Activated gamma-delta T cell treated with anti-CD3 and anti-CD28 coated beads, Interleukin-2, amount 50 U/mL, for 16 hours (primary cell): ENCODE measurements at places on chromosomes 2 and 18.
A peak's percentile ranks its signal among the peaks of the same experiment; 100 is the strongest.

DNA sequence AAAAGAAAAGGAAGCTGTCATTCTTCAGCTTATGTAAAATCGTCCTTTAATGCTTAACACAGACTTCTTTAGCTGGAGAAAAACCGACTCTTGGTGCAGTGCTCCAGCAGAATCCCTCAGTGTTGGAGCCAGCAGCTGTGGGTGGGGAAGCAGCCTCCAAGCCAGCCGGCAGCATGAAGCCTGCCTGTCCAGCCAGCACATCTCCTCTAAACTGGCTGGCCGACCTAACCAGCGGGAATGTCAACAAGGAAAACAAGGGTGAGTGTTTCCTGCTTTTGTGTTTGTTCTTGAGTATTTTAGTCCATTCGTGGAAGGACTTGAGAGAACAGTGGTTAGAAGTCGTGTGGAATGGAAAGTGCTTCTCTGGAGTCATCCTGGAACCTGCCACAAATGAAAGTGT, 38.9 kb downstream of the KDM3A start:
- no peak for DNase-seq

GRCh38 chr2:238940806-238941205, 92.9 kb downstream of the TWIST2 start:
- no peak for DNase-seq

DNA sequence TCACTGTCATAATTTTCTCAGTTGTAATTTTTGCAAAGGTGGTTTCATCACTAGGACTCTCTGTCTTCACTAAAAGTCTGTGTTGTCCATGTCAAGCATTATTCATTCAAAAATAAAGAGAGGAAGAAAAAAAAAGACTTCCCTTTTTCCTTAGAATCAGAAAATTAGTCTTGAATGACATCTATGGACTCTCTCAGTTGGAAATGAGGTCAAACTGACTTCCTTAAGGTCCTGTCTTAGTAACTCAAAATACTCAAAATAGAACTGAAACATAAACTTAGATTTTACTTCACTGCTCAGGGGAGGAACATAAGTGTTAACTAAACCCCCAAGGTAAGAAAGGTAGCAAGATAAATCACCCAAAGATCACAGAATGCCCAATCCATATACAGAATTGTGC, 2.2 kb upstream of the ZNF407 start:
- DNase-seq, result no peak

DNA sequence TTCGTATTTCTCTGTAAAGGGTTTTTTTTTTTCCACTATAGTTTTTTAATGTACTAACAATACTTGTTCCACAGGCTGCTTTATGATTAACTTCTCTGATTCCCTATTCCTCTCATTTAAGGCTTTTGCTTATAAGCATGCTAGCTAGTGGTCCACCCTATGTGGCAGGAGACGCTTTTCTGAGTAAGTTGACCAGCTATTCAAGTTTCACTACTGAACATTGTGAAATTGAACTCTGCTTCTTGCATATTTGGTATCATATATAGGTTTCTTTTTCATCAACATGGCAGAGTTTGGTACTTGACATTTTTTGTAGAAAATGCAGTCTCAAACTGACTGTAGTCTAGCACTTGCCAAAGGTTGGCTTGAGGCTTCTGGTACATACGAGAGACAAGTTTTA, 74.2 kb downstream of the OTX1 start:
- DNase-seq, result no peak

GRCh38 chr2:6828299-6828584, 37.5 kb downstream of the CMPK2 start:
- no peak for DNase-seq

GRCh38 chr2:113675875-113676274, 48.8 kb downstream of the RABL2A start:
- no peak for DNase-seq

GRCh38 chr2:62176801-62177200, 19.1 kb upstream of the B3GNT2 start:
- DNase-seq, result no peak

GRCh38 chr2:120352696-120353590, 7.0 kb downstream of the INHBB start:
- DNase-seq, result no peak

- no peak for DNase-seq
These were observed 157.0 kb downstream of the EML6 start for GRCh38 chr2:54880428-54880827.

- no peak for DNase-seq
These were observed 177.0 kb upstream of the CCDC68 start for GRCh38 chr18:55136258-55136657.

GRCh38 chr2:120556911-120557310, 178.8 kb upstream of the GLI2 start:
- no peak for DNase-seq

GRCh38 chr2:215396595-215397313, 39.1 kb downstream of the FN1 start:
- DNase-seq, result no peak

GRCh38 chr18:21960189-21960588, 209.2 kb upstream of the GATA6 start:
- no peak for DNase-seq

DNA sequence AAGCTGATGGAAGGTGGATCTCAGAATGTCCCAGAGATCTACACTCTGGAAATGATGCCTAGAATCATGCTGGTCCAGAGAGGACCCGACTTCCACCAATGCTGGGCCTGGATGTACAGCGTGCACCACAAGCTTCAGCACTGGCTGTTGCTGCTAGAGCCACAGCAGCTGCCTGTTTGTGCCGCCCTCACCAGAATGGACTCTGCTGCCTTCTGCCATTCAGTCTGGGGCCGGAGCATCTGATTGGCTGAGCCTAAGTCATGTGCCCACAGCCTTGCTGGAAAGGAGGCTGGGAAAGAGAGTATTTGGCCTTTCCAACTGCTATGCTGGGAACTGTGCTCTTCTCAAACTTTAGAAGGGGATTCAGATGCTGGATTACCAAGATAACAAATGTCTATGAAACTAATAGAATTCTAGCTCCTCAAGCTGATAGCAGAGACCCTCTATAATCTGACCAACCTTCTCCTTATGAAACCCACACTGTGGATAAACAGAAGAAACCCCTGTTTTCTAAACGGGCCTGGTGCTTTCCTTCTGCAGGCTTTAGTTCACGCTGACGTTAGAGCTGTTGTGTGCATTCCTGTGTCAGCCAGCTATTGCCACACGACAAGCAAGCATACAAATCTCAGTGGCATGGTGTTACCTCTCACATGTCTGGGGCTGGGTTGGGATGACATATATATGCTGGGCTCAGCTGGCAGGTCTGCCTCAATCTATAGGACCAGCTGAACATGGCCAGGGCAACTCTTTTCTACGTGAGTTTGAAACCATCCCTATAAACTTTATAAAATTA, 4.1 kb upstream of the LOXHD1 start:
- no peak for DNase-seq

DNA sequence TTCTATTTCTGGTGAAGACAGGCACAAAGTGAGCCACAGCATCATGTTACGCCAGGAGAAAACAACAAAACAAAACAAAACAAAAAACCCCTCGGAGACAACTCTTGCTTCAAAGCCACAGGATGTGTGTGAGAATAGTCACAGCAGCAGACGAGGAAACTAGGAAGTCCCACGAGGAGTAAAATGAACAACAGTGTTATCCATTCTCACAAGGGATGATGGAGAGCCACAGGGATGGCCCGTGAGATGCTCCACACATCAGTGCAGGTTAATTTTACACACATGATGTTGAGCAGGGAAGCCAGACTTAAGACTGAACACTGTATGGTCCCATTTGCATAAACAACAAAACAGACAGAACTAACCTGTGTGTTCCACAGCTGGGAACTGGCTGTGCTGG, 128.5 kb upstream of the TMEM18 start:
- DNase-seq, result no peak

- no peak for DNase-seq
These were observed 3.5 kb upstream of the GALNT5 start for GRCh38 chr2:157254041-157254440.

GRCh38 chr2:27441958-27442919, at the start of gene KRTCAP3:
TSS of gene KRTCAP3 (plus strand) at chr2:27442381. CDS start at chr2:27442413, 32 bp downstream.
- peak; percentile 24 for DNase-seq

DNA sequence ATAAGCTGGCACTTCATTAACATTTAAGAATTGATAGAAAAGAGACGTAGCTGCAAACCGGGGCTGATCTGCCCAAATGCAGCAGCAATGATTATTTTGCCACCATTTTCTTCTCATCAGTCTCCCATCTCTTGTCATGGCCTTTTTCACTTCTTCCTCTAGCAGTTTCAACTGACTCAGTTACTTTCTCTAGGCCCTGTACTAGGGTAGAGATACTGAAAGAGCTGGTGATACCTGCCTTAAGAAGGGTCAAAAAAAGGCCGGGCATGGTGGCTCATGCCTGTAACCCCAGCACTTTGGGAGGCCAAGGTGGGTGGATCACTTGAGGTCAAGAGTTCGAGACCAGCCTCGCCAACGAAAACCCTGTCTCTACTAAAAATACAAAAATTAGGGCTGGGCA, 127.4 kb downstream of the LTBP1 start:
- no peak for DNase-seq

GRCh38 chr2:237280229-237280628, 133.7 kb downstream of the COL6A3 start:
- no peak for DNase-seq

DNA sequence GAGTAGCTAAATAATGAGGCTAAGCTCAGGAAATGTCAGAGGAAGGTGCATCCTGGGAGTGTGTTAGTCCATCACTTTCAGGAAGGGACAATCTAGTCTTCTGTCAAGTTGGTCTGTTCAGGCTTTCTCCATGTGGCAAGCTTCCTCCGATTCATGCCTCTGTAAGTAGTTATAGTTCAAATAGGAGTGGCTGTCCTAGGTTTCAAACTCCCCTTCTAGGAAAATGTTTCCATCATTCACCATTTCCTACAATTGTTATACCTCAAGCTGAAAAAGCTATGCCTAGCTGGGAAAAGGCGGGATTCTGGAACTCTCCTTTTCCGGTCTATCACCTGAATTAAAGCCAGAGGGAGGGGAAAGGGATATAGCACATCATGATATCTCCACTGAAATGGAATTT, 287.7 kb upstream of the ZSWIM2 start:
- DNase-seq, result no peak

DNA sequence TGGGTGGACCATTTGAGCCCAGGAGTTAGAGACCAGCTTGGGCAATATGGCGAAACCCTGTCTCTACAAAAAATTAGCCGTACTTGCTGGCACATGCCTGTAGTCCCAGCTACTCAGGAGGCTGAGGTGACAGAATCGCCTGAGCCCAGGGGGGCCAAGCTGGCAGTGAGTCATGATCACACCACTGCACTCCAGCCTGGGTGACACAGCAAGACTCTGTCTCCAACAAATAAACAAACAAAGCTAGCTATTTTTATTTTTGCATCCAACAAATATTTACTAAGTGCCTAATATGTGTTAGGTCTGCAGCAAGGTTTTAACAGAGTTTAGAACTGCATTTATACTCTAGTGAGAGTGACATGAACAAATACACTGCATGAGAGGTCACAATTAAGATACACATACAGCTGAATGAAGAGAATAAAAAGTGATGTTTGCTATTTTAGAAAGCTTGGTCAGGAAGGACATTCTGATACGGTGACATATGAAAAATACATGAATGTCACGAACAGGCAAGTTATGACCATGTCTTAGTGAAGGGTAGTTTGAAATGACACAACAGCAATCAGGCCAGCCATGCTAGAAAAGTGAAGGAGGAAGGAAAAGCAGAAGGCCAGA, 83.2 kb upstream of the FRZB start:
- DNase-seq, result no peak

GRCh38 chr2:8543383-8544170, 138.3 kb upstream of the ID2 start:
- DNase-seq, result peak; percentile 34

DNA sequence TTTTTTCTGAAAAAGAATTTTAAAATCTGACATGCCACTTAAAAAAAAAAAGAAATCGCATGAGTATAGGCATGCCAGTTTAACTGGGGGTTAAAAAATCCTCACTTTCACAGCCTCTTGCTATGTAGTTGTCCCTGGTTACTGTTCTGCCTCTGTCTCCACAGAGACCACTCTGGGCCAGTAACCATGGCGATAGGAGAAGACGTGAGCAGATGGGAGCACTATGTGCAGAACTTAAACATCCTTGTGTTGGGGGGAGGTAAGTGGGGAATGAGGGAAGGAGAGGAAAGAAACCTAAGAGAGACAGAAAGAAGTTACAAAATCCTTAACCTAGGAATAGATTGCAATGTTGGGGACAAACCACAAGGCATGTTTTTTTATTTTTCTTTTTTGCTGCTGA, 75.9 kb upstream of the CYRIA start:
- DNase-seq, result no peak

DNA sequence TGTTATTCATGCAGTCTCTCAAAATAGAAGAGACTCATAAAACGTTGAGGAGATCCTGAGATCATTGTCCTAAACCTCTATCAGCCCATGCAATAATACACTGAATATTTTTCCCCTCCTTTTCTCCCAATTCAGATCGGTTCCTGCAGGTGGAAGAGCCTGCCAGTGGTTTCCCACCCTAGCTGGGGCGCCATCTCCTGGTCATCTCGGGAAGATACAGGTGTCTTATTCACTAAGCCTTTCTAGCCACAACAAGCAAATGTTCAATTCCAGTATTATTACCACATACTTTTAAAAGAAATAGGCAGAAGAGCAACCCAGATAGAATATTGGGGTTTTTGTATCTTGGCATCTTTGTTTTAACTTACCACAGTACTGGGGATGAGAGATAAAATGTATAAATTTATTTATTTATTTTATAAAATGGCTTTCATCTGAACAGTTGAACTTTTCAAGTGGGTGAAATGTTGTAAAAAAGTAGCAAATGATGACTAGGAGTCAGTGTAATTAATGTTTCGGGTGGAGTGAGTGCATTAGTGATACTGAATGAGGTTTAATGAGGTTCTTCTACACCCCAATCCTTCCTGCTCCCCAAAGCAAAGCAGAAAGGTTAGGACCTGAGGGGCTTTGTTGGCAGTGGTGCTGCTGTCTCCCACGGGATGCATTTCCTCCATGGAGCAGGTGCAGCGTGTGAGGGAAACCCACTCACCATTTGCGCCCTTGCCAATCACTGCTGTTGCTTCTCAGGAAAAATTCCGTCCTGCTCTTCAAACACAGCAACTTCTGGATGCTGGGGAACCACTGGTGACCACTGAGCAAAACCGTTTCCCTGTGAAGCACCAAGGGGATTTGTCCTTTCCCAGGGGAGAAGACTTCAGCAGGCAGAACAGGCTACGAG, 147.1 kb upstream of the FHL2 start:
- DNase-seq, result peak; percentile 42

DNA sequence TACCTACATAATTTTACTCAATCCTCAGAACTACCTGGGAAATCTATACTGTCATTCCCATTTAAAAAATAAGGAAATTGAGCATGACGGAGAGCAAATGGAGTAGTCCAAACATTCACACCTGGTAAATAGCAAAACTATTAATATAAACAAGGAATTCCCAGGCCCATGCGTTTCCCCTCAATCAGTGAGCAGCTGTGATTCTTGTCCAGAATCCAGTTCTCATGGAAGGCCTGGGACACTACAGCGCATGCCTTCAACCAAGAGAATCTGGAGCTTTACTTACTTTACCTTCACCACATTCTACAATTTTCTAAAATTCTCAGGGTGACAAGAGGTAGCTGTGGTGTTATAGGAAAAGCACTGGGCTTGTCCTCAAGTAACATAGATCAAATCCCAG, 259.0 kb downstream of the LRATD1 start:
- no peak for DNase-seq
